ENCODE measurements at places on chromosomes 11 and 22.

DNA sequence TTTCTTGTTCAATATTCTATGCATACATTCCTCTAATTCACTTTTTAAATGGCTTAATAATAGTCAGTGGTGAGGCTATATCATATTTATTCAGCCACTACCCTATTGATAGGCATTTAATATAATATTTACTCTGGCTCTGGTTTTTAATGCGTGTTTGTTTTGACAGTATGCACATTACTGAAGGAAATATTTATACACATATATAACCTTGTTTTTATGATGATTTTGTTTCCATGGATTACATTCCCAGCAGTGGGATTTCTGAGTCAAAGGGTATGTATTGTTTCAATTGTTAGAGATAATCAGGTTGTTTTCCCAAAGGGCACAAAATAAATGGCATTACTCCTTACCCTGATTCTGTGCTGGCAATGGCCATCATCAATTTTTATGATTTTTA is 105.8 kb downstream of the UVRAG start:
- no peak for DNase-seq

DNA sequence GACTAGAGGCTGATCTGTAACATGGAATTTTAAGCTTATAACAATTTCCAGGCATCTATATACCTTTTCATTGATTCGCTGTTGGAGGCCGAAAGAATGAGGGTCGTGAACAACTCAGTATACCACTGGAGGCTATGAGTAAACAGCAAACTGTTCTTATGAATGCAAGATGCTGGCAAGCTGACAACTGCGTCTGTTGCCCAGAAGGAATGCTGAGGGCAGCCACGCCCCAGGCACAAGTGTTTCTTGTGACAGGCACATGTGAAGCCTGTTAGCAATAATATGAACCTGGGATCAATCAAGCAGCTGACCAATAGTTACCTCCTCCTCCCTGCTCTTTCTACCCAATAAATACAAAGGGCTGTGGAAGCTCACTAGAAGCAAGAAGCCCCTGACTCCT is 15.3 kb downstream of the RTCB start:
- no peak for DNase-seq

GRCh38 chr11:19327280-19327679 is 86.5 kb upstream of the E2F8 start:
- no peak for DNase-seq

GRCh38 chr22:22099833-22100812 is 117.5 kb upstream of the TOP3B start:
- peak; percentile 24 for DNase-seq

DNA sequence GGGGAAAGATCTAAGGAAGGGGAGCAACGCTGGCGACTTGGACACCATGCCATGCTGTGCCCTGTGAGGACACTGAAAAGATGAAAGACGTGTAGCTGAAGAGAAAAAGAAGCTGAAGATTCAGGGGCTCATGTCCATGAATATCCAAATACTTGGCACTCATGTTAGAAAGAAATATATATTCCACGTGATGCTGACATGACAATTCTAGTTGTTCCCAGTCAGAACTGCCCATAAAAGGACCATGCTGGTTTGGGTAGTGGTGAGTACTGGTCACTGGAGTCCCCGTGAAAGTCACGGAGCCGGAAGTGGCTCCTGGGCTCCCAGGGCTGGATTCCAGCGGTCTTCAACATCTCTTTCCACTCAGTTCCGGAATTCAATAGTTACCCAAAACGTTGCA is 9.9 kb downstream of the MS4A15 start:
- no peak for DNase-seq

- DNase-seq, result no peak
Measured at GRCh38 chr11:46522682-46523281, 71.0 kb downstream of the AMBRA1 start.

DNA sequence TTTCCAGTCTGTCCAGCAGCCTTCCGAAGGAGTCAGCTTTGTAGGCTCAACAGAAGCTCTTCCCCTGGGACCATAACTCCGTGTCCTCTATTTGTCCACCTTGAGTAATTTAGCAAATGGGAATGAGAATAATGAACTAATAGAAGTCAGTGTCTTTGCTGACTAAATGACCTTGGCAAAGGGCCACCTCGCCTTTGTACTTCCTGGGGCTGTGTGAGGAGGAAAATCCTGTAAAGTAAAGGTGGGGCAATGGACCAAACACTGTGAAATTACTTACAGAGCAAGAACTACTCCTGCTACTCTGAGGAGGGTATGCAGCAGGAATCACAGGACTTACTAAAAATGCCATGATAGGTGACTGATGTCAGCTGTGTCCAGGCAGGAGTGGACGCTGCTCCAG is 36.2 kb upstream of the CSNK2A3 start:
- DNase-seq, result no peak

DNA sequence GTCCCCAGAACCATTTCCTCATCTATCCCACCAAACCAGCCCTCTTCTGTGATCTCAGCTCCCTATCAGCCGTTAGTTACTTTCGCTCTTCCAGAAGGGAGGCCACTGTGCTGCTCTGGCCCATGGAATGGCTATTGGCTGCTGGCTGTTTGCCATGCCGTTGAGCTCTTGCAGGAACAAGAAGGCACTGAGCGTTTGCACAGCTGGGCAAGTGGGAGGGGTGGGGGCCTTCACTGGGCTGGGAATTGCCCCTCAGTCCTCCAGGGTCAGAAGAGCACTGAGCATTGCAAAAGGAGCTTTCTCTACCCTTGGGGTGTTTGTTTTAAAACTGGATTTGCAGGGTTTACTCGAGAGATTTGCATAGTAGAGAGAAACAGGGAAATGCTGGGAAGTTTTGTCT is 129.0 kb upstream of the PARVA start:
- peak; percentile 6 for DNase-seq

GRCh38 chr11:111776398-111777093 is 10.4 kb upstream of the PPP2R1B start:
- DNase-seq, result no peak

DNA sequence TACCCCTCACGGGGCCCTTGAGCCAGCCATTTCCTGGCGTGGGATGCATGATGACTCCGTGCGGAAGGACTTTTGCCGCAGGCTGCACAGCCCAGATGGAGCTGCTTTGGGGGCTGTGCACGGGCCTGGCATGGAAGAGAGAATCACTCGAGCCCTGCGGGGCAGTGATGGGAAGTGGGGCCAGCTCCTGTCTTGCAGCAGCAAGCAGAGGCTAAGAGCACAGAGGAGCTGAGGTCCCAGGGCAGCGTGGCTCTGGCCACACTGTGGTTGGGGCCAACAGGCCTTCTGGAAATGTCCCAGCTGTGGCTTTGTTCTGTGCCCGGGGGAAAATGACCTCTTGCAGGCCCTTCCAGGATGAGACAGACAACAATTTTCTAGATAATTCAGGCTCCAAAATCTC is 92.7 kb upstream of the TIMP3 start:
- no peak for DNase-seq

Measured in NCI-H82 (cell line).